NCI-H460 (cell line): ENCODE measurements at places on chromosomes 1 and 21.
A peak's percentile ranks its signal among the peaks of the same experiment; 100 is the strongest.

- no peak for DNase-seq
Measured at GRCh38 chr21:34215911-34216717, 142.7 kb downstream of the MRPS6 start.

- DNase-seq: no peak
Measured at GRCh38 chr1:25090707-25091422, 141.4 kb downstream of the SYF2 start.

DNA sequence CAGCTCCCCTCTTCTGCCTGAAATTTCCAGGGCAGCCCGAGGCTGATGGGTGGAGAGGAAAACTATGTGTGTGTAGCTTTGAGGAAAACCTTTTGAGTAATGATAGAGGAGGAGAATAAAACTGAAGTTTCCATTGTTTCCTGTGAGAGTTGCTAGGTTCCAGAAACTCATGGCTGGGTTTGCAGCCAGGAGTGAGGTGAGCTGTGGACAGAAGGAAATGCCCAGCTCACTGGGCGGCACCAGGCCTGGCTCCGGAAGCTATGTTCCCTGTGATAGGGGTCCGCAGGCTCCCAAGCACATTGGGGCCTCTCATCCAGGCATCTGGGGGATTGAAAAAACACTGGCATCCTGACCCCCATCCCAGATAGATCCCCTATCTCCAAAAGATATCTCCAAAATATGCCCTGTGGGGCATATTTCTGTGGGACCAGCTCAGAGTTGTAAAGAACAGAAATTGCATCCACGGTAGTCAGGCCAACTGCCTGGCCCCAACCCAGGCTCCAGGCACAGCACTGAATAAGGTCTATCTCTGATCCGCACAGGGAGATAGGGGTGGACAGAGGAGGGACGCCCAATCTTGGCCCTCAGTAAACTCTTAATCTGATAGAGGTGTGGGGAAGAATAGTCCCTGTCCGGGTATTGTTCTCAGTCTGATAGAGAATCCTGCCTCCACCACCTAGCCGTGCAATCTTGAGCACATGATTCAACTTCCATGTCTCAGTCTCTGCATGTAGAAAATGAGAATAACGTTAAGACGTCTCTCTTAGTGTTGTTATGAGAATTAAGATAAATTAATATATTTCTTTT is 1.8 kb upstream of the HSPG2 start:
- no peak for DNase-seq

DNA sequence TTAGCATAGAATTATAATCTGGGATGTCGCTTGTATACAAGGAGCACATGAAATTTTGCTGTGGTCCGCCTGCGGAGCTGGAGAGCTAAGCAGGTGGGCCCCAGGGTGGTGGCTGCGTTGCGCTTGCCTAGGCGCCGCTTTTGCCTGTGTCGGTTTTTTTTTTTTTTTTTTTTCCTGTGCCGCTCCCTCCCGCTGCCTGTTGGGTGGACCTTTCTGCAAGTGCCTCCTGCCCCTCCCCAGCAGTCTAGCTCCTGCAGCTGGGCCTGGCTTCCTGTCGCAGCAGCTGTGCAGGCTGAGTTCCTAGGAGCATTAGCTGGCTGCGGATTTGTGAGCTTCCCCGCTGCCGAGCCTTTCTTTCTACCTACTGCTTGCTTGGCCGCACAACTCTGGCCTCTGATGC is 20.6 kb downstream of the PYHIN1 start:
- DNase-seq: no peak

GRCh38 chr1:3168678-3169077 is 99.7 kb downstream of the PRDM16 start:
- DNase-seq: no peak

DNA sequence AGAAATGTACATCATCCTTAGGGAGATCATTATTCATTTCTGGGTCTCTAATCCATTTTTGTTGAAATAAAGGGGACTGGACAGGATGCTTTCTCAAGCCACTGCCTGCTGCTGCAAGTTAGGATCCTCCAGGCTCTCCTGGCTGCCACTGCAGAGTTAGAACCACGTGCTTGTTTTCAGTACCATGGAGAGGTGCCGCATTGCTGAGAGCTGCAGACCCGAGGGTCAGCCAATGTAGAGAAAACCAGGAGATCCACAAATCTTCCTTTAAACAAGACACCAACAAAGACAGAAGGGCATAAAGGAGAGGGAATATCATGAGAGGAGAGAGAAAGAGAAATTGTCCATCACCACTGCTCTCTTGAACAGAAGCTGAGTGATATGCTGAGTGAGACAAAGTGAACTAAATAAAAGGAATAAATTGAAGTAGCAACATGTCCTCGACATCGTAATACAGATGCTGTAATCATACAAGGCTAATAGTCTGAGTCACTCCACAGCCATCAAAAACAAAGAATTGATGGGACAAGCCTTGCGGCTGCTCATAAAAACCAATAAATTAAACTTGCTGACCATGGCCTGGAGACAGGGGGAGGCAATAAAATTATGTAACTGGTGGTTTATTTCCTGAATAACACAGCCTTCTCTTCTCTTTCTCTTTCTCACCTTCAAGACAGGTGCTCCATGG is 255.7 kb downstream of the OMA1 start:
- DNase-seq: peak; percentile 3

GRCh38 chr1:91124989-91125417 is 103.2 kb upstream of the ZNF644 start:
- no peak for DNase-seq

DNA sequence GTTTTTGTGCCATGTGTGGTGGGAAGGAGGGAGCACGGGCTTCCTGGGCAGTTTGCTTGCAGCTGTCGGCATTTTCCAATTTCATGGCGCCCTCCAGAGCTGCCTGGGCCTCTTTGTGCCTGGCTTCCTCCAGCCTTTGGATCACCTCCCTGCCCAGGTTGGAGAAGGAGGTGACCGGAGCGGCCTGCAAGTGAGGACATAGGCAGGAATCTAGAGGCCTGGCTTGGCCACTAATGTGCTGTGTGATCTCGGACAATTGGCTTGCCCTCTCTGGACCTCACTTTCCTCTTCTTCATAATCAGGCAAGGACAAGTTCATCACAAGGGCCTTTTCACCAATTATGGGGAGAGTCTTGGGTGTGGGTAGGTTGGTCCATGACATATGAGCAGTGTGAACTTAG is 245.1 kb downstream of the MATN1 start:
- no peak for DNase-seq

- no peak for DNase-seq
Measured at GRCh38 chr1:7113822-7114221, 328.6 kb downstream of the CAMTA1 start.

- no peak for DNase-seq
Measured at GRCh38 chr1:90381598-90381997, 335.5 kb downstream of the BARHL2 start.

- no peak for DNase-seq
Measured at GRCh38 chr1:183918589-183918988, 113.7 kb downstream of the RGL1 start.

DNA sequence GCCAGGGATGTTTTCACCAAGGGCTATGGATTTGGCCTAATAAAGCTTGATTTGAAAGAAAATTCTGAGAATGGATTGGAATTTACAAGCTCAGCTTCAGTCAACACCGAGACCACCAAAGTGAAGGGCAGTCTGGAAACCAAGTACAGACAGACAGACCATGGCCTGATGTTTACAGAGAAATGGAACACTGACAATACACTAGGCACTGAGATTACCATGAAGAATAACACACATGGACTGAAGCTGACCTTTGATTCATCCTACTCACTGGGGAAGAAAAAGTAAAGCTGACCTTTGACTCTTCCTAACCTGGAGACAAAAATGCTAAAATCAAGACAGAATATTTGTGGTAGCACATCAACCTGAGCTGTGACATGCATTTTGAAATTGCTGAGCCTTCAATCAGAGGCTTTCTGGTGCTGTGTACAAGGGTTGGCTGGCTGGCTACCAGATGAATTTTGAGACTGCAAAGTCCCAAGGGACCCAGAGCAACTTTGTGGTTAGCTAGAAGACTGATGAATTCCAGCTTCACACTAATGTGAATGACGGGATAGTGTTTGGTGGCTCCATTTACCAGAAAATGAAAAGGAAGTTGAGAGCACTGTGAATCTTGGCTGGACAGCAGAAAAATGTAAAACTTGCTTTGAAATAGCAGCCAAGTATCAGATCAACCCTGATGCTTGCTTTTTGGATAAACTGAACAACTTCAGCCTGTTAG is 190.4 kb upstream of the KCTD3 start:
- peak; percentile 13 for DNase-seq

DNA sequence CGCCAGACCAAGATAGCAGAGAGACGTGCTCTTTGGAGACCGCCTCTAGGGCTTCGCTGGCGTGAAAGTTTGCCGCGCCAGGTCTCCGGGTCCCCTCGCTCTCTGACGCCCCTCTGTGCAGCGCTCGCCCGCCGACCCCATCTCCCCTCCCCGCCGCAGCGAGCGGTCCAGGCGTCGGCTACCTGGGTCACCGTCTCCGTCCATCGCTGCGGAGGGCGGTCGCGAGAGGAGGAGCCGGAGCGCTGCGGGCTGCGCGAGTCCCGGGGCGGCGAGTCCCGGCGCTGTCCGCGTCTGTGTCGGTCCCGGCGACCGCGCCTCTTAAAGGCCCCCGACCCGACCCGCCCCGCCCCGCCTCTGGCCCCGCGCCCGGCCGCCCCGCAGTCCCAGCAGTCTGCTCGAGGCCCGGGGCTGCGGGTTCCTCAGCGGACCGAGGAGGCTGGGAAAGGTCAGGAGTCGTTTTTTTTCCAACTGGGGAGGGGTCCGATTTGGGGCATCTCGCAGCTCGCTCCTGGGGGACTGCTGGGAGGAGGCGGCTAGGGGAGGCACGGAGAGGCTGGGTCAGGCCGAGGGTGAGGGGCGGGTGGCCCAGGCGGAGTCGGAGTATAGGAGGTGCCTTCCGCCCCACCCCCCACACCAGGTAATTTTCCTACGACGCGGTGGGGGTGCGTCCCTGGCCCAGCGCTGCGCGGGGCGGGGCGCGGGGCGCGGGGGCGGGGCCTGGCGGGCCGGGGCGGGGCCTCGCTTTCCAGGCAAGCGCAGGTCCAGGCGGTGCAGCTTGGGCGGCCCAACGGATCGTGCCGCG is at the start of the genes FBXO2 and FBXO44:
Gene FBXO2 (minus strand): TSS at position 293 of the 802 bp plus-strand sequence. CDS start 89 bp downstream, at position 204.
Gene FBXO44 (plus strand): TSS at position 741 of the 802 bp plus-strand sequence. CDS start 959 bp downstream, outside the sequence.
- peak; percentile 23 for DNase-seq

GRCh38 chr1:99456536-99456935 is 189.4 kb upstream of the PALMD start:
- no peak for DNase-seq

DNA sequence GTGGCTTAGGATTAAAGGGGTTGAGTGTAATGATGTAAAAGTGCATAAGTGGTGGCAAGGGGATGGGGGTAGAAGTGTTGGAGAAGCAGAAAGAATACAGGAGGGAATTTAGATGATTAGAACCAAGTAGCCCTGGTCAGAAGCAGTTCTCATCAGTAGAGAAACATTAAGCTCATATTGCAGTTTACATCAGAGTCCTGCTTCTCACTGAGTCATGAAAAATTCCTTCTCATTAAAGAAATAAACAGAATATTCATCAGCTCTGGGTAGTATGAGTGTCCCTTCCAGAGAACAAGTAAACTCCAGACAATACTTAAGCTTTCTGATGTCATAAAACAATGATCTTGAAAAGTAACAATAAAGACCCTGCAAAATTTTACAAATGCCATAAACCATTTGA is 36.5 kb downstream of the LRRIQ3 start:
- DNase-seq: no peak

DNA sequence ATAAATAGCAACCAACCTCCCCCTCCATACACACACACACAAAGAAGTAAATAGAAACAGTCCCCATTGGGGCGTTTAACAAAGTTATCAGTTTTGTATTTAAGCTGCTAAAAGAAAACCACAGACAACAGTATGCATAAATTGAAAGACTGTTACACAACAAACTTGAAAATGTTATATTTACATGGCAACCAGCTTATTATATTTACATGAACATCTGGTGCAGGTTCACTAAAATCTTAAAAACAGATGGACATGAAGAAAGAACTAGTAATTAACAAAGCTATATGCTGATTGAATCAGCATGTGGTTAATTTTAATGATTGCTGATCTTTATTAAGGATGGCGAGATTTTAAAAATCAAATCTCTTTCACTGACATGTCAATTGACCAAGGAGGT is 384.7 kb downstream of the LRRIQ3 start:
- no peak for DNase-seq

DNA sequence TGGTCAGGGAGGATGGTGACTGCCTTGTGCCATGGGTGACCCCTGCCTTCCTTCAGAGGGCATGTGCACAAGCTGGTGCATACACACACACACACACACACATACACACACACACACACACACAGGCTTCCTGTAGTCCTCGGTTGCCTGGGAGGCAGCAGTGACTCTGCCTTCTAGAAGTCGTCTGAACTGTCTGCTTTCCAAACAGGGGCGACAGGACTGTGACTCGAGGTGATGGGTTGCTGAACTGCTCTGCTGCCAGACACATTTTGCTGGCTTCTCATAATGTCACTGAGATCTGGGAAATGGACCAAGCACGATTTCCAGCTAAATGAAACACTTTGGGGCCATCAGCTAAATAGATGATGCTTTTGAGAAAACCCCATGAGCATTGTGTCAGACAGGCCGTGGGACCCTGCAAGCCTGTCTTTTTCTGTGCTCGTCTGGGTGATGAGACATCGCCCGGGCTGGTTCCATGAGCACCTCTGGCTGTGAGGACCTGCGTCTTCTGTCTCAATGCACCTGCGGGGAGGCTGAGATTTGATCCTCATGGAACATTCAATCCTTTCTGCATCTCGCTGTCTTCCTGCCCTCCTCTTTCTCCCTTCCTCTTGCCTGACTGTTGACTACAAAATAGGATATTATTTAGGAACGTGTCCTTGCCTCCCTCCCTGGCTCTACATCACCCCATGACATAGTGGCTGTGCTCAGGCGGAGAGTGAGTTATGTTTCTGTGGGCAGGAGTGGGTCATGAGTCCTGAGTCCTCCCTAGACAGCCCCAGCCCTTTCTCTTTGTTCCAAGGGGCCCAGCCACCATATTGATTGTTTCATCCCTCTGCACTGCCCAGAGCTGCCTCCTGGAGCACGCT is 436.8 kb downstream of the CAMTA1 start:
- no peak for DNase-seq

DNA sequence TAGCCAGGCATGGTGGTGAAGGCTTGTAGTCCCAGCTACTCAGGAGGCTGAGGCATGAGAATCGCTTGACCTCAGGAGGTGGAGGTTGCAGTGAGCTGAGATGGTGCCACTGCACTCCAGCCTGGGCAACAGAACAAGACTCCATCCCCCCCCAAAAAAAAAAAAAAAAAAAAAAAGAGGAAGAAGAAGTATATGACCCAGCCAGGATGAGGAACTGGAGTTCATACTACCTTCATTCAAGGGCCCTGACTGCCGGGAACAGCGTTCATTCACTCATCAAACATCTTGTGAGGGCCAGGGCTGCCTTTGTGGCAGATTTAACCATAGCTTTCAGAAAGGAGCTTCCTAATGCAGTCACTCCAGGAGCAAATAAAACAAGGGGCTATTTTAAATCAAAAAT is 127.6 kb downstream of the MRPS6 start:
- DNase-seq: no peak
